K562 (cell line): ENCODE measurements at places on chromosomes 2 and 18.

DNA sequence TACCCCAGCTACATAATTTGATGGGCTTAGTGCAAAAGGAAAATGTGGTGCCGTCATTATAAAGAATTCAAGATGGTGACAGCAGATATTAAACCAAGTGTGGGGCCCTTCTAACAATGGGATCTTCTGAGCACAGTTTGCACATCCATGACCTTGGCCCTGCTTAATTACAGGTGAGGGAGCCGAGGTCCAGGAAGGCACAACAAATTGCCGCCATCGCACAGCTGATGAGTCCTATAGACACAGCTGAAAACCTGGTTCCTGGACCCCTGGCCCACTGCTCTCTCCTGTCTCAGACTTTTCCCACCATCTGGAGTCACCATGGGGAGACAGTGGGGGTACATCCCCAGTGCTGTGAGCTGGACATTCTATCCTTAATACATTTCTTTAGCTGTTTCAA is 95.8 kb upstream of the MAP4K3 start:
- DNase-seq = no peak

- DNase-seq = no peak
Measured at GRCh38 chr2:214899751-214900150, 90.3 kb upstream of the BARD1 start.

DNA sequence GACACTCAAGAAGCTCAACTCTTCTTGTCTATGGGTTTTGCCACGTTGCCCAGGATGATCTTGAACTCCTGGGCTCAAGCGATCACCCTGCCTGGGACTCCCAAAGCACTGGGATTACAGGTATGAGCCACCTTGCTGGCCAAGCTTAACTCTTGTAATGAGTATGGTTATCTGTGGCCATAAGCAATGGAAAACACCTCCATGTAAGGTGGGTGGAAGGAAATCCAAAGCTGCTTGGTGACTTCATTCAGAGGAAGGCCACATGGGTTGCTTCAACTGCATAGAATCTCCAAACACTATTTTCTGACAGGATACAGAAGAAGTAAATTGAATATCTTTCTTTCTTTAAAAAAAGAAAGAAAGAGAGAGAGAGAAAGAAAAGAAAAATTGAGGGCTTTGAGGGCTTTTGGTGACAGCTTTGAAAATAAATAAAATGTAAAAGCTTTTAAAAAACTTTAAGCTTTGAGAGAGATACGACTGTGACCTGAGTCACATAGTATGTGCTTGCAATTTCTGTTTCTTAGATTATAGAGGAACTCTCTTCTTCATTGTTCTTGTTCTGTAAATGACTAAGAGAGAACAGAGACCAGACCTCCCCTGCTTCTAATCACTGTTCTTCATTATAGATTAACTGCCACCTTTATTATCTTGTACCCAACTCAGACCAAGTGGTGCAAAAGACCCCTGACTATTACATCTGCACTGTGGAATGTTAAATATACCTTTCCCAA is 123.1 kb upstream of the NDUFV2 start:
- DNase-seq = no peak

GRCh38 chr2:204223046-204223445 is 286.5 kb downstream of the ICOS start:
- no peak for DNase-seq

DNA sequence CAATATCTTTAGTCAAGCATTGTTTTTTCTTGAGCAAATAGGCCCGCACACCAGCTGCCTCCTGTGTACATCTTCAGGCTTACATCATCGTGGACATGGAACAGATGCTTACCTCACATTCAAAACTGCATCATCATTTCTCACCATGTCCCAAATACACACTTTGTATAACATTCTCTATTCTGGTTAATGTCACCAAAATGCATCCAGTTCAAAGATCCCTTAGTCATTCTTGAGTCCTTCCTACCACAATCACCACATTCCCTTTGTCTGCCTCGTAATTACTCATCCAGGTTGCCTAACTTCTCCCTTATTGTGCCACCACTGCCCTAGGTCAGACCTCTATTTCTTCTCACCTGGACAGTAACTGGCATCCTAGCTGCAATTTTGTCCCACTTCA is 373.7 kb upstream of the GALNT5 start:
- DNase-seq = no peak

- no peak for DNase-seq
Measured at GRCh38 chr18:1094409-1094808, 189.7 kb downstream of the ADCYAP1 start.

DNA sequence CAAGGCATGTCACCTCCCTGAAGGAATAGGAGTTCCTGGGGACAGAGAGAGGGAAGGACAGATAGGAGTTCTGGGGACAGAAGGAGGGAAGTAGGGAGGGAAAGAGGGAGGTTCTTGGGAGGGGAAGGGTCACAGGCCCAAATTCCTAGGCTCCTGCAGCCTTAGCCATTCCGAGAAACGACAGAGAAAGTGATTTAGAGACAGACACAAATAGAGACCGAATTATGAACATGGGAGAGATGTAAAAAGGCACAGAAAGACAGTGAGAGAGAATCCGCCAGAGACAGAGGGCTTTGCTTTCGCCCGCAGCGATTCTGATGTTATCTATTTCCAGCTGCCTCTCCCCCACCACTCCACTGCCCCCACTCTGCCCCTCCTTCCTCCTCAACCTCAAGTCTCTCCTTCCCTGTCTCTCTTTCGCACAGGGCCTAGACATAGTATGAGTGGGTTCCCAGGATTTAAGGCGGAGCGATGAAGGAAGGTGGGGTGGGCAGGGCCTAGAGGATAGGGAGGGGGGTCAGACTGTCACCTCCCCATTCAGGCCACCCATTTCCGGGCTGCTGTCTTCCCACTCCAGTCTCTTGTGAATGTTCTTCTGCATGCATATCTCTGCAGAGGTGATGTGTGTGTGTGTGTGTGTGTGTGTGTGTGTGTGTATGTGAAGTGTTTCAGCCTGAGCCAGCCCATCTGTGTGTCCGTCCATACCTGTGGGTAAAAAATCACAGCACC is 3.3 kb upstream of the WNT6 start:
- DNase-seq = no peak

GRCh38 chr2:84224121-84224520 is 235.0 kb downstream of the SUCLG1 start:
- DNase-seq = no peak

GRCh38 chr2:224151161-224151560 is 112.1 kb upstream of the SERPINE2 start:
- DNase-seq = no peak

GRCh38 chr2:237171396-237171795 is 85.7 kb downstream of the COPS8 start:
- no peak for DNase-seq

- no peak for DNase-seq
Measured at GRCh38 chr2:48412443-48413250, 117.3 kb upstream of the STON1 start.

- DNase-seq = no peak
Measured at GRCh38 chr2:188378371-188378950, 86.8 kb downstream of the GULP1 start.

DNA sequence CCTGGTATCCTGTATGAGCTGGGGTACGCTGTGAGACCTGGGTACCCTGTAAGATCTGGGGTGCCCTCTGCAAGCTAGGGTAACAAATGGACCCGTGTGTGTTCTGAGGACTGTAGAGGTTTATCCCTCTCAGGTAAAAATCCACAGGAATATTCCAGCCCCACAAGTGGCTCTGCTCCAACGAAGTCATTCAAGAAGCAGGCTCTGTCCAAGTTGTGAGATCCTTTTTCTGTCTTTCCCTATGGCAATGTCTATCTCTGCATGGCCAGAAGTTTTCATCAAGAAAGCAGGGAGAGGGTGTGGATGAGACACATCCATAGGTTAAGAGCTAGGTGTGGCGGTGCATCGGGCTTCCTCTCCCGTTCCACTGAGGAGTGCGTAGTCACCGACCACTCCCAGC is 43.0 kb downstream of the PTGR3 start:
- DNase-seq = no peak

- no peak for DNase-seq
Measured at GRCh38 chr18:42850174-42851083, 265.1 kb downstream of the RIT2 start.

GRCh38 chr2:26141145-26141769 is 31.6 kb upstream of the GAREM2 start:
- no peak for DNase-seq

- no peak for DNase-seq
Measured at GRCh38 chr2:88628571-88628939, 1.3 kb upstream of the EIF2AK3 start.

GRCh38 chr2:101679801-101680487 is 17.6 kb upstream of the MAP4K4 start:
- no peak for DNase-seq

GRCh38 chr2:240689975-240690374 is 1.7 kb upstream of the AQP12A start:
- no peak for DNase-seq

DNA sequence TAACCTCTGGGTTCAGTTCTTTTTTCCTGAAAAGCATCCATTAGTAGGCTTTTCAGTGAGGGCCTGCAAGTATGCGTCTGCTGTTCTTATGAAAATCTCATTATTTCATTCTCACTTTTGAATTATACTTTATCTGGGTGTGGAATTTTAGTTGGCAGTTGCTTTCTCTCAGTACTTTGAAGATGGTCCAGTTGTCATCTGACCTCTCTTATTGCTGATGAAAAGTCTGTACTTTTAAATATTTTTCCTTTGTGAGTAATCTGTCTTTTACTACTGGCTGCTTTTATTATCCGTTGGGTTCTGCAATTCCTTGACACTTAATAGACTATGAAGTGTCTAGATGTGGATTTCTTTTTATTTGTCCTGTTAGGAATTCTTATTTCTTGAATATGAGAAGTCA is 307.8 kb downstream of the CYP26B1 start:
- DNase-seq = no peak

DNA sequence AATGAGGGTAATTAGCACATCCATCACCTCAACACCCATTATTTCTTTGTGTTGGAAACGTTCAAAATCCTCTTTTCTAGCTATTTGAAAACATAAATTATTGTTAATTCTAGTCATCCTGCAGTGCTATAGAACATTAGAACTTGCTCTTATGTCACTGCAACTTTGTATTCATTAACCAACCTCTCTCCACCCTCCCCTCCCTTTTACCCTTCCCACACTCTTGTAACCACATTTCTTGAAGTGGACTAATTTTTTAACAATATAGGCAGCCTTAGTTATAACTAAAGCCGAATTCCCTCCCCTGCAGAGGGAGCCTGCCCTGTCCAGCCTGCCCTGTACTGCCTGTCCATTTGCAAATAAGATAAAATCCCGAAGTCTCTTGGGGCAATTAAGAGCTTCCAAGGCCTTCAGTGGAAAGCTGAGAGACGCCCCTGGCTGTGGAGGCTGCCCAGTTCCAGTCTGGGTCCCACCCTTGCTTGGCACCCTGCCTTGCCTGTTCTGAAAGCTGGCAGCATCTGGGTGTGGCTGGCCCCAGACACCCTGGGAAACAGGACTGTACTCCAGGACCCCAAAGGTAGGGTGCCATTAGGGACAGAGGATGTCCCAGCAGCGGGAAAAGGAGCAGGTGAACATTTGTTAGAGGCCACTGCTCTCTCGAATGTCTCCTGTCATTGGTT is 65.1 kb downstream of the MEX3C start:
- DNase-seq = no peak

DNA sequence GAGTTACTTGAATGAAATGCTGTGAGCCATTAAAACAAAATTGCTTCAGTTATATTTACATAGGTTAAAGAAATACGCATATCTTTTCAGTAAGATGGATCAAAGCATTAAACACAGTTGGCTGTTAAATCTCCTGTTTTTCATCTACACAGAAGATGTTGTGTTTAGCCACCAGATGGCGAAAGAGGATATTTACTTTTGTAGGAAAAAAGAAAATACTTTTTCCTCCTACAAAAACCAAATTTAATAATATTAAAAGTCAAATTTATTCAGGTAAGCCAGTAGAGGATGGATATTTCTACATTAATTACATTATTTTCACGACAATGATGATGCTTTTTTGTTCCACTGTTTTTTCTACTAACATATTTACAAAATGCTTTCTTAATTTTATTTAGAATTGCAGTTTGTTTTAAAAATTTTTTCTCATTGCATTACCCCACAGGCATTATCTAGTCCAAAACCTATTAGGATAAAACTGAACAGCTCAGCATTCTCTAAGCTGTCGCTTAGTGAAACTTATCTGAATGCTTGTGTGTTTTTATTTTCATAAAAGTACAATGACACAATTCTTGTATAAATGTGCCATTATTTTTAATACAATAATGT is 173.7 kb downstream of the ASXL3 start:
- DNase-seq = no peak

- DNase-seq = no peak
Measured at GRCh38 chr2:174438146-174438886, 42.8 kb downstream of the SCRN3 start.

DNA sequence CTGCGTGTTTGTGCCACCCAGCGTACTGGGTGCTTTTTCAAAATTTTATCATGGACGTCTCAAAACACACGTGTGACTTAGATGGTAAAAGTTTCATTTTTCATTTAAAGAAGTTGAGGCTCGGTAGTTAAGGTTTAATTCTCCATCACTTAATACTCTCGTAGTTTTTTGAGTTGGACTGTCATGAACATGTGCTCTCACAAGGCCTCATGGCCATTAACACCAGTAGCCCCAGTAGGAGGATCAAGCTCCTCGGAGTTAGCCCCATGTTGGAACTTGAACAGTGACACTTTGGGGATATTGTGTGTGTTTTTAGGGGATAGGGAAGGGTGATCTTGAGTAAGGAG is 15.3 kb downstream of the NMUR1 start:
- DNase-seq = peak; percentile 39

- no peak for DNase-seq
Measured at GRCh38 chr2:10891848-10892247, 19.9 kb upstream of the KCNF1 start.

GRCh38 chr2:4782647-4783046 is 909.5 kb upstream of the SOX11 start:
- no peak for DNase-seq

- no peak for DNase-seq
Measured at GRCh38 chr2:150256736-150257135, 230.7 kb downstream of the RND3 start.

DNA sequence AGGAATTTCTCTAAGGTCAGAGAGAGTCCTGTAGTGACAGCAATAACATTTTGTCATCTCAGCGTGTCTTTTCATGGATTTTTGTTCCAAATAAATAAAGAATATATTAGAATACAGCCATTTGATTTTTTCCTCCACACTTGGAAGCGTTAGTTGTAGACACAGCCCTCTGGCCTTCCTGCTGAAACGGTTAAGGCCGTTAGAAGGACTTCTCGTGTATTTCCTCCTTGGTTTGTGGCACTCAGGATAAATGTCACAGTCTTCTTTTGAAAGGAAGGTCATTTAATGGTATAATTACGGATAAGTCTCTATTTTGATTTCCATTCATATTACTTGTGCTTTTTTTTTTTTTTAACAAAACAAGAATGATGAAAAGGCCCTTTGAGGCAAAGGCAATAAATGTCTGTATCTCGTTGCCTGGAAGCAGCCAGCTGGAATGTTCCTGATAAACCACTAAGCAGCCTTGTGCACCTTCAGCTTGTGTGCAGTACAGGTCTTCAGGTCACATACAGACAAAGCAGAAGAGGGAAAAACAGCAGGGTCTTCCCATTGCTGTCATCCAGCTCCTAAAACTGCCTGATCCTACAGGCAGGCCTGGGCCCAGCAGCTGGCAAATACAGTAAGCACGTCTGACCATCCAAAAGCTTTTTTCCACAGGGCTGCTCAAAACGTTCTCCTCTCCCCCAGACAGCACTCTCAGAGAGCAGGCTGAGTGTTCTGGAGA is 14.4 kb downstream of the EFR3B start:
- DNase-seq = no peak

GRCh38 chr2:228839421-228839876 is 431.6 kb downstream of the PID1 start:
- DNase-seq = no peak

- DNase-seq = no peak
Measured at GRCh38 chr2:67256892-67257291, 140.2 kb upstream of the ETAA1 start.

GRCh38 chr18:75208155-75208835 is 644 bp downstream of the PTGR3 start:
- DNase-seq = peak; percentile 63
